ENCODE measurements at places on chromosomes 2 and 18.

- DNase-seq, result no peak
These were observed 1.5 kb upstream of the KLHL30 start for GRCh38 chr2:238136820-238137537.

GRCh38 chr2:127142663-127143630 is 36.0 kb upstream of the BIN1 start:
- DNase-seq, result no peak

DNA sequence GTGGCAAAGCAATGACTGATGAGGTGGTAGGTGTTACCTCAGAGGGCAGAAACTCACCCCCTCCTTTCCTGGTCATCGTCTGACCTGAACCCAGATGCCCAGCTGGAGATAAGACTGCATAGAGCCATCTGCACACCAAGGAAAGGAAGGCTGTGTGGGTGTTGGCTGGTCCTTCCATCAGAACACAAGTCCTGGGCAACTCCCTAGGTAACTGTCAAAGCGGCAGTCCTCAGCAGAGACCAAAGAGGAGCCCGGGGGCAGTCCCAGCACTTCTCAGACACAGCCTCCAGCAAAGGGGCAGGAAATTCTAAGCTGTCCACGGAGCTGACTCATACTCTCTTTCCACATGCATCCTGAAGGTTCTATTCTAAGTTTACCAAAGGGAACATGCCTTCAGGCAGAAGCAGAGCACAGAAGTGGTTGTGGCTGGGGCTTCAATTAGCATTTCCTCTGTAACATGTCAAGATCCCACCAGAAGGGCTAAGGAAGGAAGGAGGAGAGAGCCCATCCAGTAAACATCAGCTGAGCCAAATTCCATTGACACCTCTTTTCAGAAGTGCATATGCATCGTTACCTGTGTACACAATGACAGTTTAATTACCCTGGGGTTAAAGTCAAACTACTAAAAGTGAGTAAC is 54.7 kb downstream of the SPRED2 start:
- DNase-seq, result no peak

- no peak for DNase-seq
These were observed 142.2 kb upstream of the CAPN13 start for GRCh38 chr2:30949435-30949834.
